ENCODE measurements at places on chromosomes 12 and 14.

DNA sequence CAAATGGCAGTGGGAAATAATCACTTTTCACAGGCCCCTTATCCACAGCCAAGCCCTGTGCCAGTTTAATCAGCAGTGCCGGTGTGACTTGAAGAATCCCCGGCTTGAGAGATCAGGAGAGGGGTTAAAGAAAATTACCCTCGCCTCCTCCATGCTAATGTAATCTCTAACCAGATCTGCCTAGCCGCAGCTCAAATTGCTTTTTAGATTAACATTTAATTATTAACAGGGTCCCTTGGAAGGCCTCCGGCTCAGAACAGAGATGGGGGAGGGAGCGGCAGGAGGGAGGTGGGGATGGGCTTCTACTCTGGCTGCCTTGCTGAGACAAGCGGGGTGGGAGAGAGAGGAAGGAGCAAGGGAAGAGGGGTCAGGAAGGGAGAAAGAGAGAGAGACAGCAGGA, 24.0 kb downstream of the FAM222A start:
- no peak for DNase-seq

GRCh38 chr12:31896514-31897039, 62.6 kb upstream of the RESF1 start:
- DNase-seq, result peak; percentile 50

GRCh38 chr12:128571906-128572810, 251.6 kb downstream of the SLC15A4 start:
- DNase-seq, result no peak

DNA sequence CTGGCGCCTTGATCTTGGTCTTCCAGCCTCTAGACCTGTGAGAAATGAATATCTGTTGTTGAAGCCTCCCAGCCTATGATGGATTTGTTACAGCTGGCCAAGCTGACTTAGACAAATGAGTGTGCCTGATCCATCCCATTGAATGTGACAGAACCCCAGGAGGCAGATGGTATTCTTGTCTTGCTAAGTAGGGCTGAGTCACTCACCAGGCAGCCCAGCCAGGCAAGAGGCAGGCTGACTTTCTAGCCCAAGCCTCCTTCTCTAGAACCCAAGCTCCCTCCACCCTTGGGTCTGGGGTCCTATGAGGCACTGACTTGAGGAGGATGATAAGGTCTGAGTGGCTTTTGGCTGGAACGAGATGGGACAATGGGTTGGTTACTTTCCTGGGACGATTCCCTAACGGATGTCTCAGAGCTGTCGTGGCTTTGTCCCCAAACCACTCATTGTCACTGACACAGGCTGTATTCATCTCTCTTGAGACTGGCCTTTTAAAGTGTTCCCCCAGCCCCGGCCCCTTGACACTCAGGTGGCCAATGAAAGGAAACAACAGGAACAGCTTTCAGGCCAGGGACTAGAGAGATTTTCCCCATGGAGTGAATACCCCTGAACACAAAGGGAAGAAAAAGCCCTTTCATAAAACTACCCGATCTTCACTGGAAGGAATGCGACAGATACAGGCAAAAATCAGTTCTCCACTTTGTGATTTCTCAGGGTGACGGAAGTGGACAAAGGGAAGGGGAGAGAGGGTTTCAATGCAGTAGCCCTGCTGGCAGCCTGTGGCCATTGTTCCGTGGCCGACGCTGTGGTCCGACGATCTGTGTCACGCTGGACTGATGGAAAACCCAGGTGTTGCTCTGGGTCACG, 264.2 kb downstream of the AACS start:
- no peak for DNase-seq

DNA sequence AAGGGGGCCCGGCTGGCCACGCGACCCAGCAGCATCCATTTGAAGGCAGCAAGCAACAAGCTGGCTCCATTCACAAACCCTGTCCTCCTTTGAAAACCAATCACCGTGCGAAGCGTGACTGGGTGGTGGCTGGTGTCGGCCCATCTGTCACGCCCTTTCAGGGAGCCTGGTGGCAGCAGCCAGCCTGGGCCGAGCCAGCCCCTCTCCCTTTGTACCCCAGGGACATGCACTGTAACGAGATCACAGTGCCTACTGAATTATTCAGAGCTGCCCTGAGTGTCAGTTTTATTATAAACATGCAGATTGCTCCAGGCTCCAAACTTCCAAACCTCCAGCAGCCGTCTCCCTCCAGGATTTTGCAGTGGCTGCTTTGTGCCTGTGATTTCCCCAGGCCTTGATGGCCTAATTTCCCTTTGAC, 22.3 kb upstream of the CTDSP2 start:
- DNase-seq, result no peak

- DNase-seq, result no peak
These were observed 234.7 kb downstream of the BTG1 start for GRCh38 chr12:91910871-91911388.

GRCh38 chr12:53413485-53414204, 10.0 kb upstream of the AMHR2 start:
- no peak for DNase-seq

DNA sequence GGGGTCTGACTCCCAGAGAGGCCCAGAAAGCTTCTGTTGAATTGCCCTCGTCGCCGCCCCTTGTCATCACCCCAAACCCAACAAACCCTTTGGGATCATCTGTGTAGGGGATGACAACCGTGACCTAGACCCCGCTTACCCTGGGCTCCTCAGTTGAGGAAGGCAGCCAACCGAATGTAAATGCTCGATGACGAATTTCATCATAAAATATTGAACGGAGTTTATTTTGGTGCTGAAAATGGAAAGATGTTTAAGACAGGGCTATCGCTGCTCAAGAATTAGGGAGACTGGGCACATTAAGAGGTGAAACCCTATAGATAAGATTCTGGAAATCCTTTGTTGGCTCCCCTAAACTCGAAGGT, 512 bp downstream of the ACTR10 start:
- DNase-seq, result no peak

DNA sequence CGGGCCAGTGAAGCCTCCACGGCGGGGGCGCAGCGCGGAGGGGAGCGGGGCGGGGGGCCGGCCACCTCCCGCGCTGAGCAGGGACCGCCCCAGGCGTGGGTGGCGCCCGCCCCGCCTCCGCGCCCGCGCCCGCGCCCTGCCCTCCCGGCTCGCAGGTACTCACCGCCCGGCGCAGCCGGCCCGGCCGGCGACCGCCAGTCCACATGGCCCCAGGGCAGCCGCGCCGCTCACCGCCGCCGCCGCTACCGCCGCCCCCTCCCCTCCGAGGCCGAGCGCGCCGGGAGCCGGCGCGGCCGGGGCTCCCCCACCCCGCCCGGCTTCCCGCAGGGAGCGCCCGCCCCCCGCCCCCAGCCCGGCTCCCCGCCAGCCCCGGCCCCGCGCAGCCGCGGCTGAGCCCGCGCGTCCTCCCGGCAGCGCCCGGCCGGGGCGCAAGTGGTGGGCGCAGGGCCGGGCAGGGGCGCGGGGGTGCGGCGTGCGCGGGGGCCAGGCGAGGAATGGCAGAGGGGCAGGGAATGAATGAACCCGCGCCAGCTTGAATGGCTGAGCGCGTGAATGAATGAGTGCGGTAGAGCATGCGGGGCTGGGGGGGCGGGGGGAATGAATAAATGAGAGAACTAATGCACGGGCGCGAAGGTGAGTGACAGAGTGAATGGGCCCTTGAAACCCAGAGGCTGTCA, at the start of gene BEGAIN:
TSS of gene BEGAIN (minus strand) at position 332 of the 677 bp plus-strand sequence. CDS start at position 205, 127 bp downstream.
- no peak for DNase-seq

GRCh38 chr12:82880442-82880901, 193.8 kb downstream of the TMTC2 start:
- no peak for DNase-seq

DNA sequence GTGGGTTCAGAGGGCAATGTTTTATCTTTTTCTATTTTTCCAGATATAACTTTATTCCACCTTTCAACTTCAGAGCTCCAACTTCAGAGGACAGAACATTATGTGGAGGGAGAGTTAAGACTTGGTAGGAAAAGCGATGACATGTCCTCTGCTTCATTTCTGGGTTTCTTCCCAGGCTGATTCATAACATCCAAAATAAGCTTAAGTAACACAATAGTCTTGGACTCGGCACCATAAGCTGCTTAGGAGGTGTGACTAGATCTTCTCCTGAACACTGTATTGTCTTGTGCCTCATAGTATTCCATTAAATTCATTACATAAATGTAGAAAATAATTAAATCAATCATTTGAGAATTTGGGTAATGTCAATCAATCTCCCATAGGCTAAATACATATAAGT, 95.5 kb upstream of the PDE3A start:
- no peak for DNase-seq
